Stimulated activated CD4-positive, alpha-beta T cell treated with anti-CD3 and anti-CD28 coated beads, Interleukin-1b, Interleukin-23, amount 100 ng/mL, for 24 hours (primary cell): ENCODE measurements at places on chromosomes 3 and 15.

- DNase-seq, result no peak
Measured at GRCh38 chr3:78580681-78581080, 1187.1 kb downstream of the ROBO1 start.

- DNase-seq, result no peak
Measured at GRCh38 chr3:45055032-45055410, 28.9 kb downstream of the CLEC3B start.

GRCh38 chr3:138049157-138049919 lies 39.4 kb downstream of the CLDN18 start:
- no peak for DNase-seq

- DNase-seq, result no peak
Measured at GRCh38 chr3:48414376-48415250, 15.3 kb downstream of the PLXNB1 start.

DNA sequence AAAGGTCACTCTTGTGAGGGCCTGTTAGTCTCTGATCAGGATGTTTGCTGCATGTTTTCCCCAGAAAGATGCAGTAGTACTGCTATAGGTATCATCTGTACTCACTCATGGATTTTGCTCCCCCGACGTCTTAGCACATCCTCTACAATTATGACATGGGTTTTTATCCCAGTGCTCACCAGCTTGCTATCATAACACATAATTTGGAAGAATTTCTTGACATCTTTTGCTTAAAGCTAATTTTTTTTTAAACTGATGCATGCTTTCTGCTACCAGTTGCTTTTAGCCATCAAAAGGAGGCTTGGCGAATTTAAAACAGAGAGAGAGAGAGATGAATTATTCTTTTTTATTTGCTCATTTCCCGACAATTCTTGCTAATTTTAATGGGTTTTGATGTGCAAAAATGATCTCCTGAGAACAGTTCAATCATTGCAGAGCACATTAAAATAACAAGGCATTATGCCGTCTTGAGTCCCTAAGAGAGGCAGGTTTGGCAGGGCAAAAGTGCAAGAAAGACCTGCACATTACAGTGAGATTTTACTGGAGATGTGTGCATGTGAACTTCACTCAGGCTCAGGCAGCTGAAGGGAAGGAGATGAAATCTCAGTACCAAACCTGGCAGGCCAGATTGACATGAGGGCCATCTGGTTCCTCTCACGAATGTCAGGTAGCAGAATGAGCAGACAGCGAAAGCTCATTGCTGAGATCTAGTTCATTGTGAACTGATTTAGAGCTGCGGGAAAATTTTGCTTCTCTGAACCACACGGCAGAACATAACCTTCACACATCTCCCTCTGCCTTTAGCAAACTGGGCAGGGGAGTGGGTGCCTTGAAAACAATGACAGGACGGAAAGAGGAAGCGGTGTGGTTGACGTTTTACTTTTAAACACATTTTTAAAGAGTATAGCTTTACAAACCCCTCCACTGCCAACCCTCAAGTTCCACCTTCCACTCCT lies 25.9 kb upstream of the GOLGA8B start:
- DNase-seq, result no peak

- DNase-seq, result no peak
Measured at GRCh38 chr3:124826703-124827102, 60.5 kb downstream of the ITGB5 start.
